ENCODE measurements at places on chromosomes 1 and 21.

GRCh38 chr1:96464522-96464921 lies 257.1 kb upstream of the PTBP2 start:
- no peak for DNase-seq

DNA sequence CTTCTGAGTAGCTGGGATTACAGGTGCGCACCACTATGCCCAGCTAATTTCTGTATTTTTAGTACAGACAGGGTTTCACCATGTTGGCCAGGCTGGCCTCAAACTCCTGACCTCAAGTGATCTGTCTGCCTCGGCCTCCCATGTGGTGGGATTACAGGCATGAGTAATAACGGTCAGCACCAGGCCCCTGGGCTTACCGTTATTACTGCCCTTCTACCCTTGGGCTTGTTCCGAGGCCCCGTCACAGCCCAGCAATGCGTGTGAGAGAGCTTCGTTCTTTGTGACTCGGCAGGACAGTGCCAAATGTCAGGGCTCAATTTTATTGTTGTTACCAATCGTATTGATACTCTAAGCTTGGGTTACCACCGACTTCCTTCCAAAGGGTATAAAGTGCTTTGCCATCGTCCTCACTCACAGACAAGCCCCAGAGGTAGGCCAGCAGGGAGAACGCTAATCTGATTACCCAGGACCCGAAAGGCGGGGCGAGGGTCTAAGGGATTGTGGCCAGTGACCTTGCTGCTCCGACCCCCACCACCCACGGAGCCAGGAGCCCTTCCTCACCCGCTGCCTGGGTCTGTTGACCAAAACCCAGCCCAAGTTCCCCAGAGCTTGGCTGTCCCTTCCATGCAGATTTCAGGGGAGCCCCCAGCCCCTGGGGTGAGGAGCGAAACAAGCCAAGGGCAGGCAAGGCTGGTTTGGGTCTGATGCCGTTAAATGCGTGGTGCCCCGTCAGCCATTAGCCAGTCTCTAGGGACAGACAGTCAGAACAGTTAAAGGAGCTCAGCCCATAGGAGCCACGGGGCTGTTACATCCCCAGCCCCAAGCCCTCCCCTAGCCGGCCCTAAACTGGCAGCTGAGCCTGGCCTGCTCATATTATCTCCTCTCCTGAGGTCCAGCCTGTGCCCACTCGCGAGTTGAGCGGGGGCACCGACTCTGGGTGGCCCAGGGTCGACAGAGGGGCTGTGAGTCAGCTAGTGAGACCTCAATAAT lies 54.9 kb upstream of the CASZ1 start:
- DNase-seq, result no peak

GRCh38 chr1:232682248-232682647 lies 52.3 kb upstream of the SIPA1L2 start:
- no peak for DNase-seq

DNA sequence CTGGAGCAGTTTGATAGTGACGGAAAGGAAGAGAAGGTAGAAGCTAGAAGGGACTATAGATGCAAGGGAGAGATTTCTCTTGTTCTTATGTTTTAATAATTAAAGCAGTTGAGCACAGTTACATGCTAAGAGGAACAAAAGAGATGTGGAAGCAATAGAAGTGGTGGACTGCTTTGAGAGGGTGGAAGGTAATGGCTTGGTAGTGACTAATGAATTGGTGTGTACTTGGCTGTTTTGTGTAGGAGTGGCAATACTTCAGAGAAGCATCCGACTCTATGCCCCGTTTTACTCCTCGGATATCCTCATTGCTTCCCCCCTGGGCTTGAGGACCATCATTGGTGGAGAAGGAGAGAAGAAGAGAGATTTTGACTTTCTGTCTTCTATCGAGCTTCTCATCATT lies 12.8 kb downstream of the UTP25 start:
- DNase-seq, result no peak

DNA sequence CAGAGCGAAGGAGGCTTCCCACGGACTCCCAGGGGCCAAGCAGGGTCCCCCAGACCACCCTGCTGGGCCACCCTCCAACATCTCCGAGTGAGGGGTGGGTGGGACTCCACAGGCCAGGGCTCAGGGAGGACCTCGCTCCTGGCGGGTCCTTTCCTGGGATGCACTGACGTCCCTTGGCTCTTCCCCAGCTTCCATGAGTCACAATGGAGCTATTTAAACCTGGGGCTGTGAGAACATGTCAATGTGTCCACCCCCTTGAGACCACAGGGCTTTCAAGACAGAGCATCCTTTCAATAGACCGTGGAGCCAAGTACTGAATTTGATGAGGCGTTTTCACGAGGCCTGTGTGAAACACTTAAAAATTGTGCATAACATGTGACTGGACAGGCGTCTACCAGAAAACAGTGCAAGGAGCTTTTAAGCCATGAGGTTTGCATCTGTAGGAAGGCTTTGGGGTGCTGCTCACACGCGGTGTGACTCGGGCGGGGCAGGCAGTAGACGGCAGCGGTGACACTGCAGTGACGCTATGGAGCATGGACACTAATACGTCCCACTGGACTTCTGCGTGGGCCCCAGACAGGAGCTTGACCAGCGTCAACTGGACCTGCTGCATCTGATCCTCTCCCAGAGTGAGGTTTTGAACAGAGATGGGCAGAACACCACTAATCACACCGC lies 24.1 kb upstream of the NPHP4 start:
- no peak for DNase-seq

- DNase-seq, result no peak
These were observed 101.9 kb upstream of the KCNE2 start for GRCh38 chr21:34261841-34262468.
